ENCODE measurements at places on chromosomes 5 and 9.

DNA sequence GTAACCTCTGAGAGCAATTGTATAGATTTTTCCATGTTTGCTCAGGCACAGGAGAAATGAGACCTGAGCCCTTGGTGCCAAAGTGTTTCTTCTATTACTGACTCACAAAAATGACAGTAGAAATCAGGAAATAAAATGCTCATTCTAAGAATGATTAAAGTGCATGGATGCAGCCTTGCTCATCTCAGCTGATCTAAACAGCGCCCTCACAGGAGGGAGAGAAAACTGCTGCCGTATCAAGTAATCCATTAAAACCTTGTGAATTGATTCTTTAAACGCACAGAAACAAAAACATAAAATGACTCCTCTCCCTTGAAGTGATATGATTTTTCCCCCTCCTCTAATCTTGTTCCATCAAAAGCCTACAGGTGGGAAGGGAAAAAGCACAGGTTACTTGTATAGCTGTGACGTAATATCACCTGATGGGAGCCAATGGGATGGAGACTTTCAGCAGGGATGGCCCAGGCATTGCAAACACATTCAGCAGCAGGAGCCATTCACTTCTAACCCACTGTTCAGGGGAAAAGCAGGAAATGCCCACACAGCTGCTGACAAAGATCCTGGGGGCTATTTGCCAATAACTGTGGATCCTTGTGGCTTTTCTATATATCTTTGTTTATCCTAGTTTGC lies 76.7 kb downstream of the PLCXD3 start:
- H3K4me1 ChIP-seq, result no peaks in the 10 kb centered on the region
- no peak for DNase-seq
- no peaks in the 10 kb centered on the region for H3K36me3 ChIP-seq
- H3K27ac ChIP-seq, result no peak overlapping the region

DNA sequence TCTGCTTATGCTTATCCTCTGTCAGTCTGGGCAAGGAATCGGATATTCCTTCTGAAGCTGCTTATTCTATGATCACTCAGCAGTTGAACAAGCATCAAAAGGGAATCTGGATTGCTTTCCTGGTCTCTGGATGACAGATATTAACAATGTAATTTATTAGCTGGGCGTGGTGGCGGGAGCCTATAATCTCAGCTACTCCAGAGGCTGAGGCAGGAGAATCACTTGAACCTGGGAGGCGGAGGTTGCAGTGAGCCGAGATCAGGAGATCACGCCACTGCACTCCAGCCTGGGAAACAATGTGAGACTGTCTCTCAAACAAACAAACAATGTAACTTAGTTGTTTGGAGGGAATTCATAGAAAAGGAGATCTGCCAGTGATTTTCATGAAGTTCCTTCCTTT lies 45.4 kb downstream of the DMRT1 start:
- no peak overlapping the region for H3K27ac ChIP-seq
- no peak for DNase-seq
- peaks cover 14% of the 10 kb centered on the region for H3K27me3 ChIP-seq
- H3K36me3 ChIP-seq, result no peaks in the 10 kb centered on the region
- no peak overlapping the region for H3K4me3 ChIP-seq

DNA sequence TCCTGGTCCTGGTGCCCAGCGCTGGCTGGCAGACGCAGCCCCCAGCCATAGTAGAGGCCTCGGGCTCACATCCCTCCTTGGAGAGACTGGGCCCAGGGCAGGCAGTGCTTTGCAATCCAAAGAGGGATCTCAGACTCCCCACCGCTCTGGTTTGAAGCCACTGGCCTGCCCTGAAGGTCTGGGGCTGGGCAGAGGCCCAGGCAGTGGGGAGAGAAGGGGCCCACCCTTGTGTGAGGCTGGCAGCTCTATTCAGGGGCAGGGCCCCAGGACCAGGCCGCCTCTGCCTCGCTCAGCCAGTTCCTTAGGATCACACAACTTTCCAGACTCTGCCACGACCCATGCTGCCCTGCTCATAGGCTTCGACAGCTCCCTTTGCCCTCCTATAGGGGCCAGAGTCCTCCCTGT lies 10.7 kb upstream of the SEC16A start:
- no peaks in the 10 kb centered on the region for H3K4me1 ChIP-seq
- H3K36me3 ChIP-seq, result peaks cover 6% of the 10 kb centered on the region
- peaks cover 3% of the 10 kb centered on the region for H3K27me3 ChIP-seq
- no peak overlapping the region for H3K27ac ChIP-seq

DNA sequence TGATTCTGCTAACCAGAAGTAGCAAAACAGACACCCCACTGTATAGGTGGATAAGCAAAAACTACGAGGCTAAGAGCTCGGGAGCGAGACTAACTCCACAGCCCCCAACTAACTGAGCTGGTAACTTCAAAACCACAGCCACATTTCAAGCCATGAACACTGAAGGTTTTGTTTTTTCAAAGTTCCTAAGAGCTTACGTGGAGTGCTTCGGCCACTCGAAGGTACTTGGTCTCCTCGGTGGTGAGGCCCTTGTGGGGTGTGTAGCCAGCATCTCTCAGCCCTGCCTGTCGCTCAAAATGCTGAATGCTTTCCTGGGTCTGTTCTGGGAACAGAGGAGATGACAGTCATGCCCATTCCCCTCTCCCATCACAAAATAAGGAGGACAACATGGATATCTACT lies 11.1 kb downstream of the KIAA1191 start:
- H3K27me3 ChIP-seq, result no peaks in the 10 kb centered on the region
- no peak for DNase-seq
- H3K4me3 ChIP-seq, result no peak overlapping the region
- H3K27ac ChIP-seq, result no peak overlapping the region
- peaks cover 70% of the 10 kb centered on the region for H3K36me3 ChIP-seq

Data from activated naive CD4-positive, alpha-beta T cell treated with anti-CD3 and anti-CD28 coated beads, Interleukin-2, amount 10 ng/mL, durations not matched to agents 7 days and 5 days (primary cell).